ENCODE measurements at places on chromosomes 6 and 20.

GRCh38 chr20:8152183-8152582, 20.1 kb downstream of the PLCB1 start:
- no peak for DNase-seq

DNA sequence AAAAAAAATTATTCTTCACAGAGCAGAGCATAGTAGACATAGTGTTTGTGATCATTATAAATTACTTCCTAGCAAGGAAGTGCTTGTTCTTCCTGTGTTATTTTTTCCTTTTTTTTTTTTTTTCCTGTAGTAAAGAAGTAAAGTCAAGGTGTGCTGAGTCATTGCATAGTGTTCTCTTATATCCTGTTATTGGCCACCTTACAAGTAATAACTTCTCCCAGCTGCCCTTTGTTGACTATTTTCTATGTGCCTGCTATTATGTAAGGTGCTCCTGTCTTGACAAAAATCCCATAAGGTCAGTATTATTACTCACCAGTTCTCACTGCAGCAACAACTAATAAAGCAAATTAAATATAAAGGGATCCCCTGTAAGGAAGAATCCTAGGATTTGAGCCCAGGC, 195.3 kb downstream of the GJA1 start:
- no peak for DNase-seq

GRCh38 chr6:136611133-136611532, 60.9 kb upstream of the MAP7 start:
- DNase-seq = peak; percentile 29

GRCh38 chr20:38342216-38342615, 4.1 kb upstream of the LBP start:
- no peak for DNase-seq

DNA sequence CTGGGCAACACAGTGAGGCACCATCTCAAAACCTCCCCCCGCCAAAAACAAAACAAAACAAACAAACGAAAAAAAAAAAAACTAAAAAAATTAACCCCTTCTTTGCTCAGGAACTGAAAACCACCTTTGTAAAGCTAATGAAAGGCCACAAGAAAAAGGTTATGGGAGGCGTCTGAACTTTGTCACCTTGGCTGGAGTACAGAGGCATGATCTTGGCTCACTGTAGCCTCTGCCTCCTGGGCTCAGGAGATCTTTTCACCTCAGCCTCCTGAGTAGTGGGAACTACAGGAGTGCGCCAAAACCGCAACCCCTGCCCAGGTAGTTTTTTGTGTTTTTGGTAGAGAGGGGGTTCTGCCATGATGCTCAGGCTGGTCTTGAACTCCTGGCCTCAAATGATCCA, 337.9 kb downstream of the TBC1D32 start:
- DNase-seq = no peak

GRCh38 chr20:21501184-21501583, 12.7 kb downstream of the NKX2-2 start:
- DNase-seq = no peak

- no peak for DNase-seq
Observed at GRCh38 chr6:42200035-42200434, 5.3 kb upstream of the GUCA1B start.

DNA sequence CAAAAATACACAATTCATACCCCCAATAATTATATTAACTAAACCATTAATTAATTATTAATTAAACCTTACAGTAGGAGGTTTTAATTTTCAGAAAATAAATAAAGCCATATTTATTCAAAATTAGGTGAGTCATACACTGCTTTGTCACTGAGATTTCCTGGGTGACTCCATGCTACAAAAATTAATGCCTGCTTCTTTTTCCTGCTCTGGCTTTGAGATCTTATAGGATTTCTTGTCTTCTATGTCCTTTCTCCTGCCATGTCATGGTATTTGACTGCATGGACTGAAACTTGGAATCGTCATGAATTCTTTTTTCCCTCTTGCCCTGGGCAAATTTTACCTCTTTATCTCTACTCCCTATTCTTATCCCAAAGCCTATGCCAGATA, 133.2 kb downstream of the PHACTR1 start:
- DNase-seq = no peak

DNA sequence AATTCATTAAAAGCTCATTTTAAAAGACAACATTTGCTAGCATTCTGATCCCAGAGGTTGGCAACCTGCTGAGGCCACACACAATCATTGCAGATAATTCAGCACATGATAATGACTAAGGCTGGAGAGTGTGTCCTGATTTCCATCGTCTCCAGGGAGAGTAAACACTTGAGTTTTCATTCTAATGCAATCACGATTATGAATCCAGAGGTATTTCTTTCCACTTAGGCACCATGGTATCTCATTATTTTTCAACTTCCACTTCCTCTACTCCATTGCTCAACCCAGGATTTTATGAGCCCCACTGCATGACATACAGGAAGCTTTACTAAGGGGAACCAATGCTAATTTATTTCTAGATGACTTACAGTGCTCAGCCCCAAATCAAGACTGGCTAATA, 273.8 kb upstream of the AGPAT4 start:
- no peak for DNase-seq

- DNase-seq = no peak
Observed at GRCh38 chr6:75631859-75632635, 30.4 kb downstream of the SENP6 start.

DNA sequence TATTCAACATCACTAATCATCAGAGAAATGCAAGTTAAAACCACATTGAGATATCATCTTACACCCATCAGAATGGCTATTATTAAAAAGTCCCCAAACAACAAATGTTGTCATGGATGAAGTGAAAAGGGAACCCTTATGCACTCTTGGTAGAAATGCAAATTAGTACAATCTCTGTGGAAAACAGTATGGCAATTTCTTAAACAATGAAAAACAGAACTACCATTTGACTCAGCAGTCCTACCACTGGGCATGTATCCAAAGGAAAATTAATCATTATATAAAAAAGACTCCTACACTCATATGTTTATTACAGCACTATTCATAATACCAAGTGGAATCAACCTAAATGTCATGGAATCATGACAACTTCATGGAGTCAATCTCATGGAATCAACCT, 611.3 kb upstream of the GJE1 start:
- DNase-seq = no peak

DNA sequence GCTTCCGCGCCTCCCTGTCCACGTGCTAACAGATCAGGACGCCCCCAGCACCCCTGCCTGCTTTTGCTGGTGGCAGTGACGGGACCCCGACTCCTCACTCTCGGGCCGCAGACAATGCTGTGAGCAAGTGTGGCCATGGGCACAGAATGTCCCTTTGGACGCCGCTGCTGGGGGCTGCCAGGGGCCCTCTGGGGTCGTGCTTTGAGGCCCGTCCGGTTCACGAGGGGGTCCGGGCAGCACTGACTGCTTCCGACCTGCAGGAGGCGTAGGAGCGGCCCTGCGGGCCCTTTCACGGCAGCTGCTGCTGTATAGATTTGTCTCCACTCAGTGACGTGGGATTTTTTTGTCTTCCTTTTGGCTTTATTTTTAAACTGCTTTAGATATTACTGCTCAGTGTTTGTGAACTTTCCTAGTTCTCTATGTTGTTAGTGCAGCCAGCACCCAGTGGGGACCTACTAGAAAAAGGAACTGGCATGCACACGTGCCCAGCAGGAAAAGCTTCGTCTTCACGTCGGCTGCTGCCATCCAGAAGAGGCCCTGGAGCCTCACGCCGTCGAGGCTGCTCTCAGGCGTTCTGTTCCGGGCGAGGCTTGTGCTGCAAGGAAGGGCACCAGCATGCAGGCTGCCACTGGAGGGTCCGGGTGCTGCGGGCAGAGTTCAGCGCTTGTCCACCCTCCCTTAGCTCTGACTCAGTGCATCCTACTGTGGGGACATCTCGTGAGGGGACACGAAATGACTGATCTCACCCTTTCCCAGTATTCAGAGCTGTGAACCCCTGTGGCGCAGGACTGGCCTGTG, 21.7 kb downstream of the UCKL1 start:
- DNase-seq = no peak

- no peak for DNase-seq
Observed at GRCh38 chr6:124854338-124854922, 107.8 kb upstream of the RNF217 start.

- DNase-seq = no peak
Observed at GRCh38 chr6:131967948-131968347, 16.8 kb upstream of the CCN2 start.

GRCh38 chr6:14142063-14142450, 24.5 kb downstream of the CD83 start:
- DNase-seq = no peak

DNA sequence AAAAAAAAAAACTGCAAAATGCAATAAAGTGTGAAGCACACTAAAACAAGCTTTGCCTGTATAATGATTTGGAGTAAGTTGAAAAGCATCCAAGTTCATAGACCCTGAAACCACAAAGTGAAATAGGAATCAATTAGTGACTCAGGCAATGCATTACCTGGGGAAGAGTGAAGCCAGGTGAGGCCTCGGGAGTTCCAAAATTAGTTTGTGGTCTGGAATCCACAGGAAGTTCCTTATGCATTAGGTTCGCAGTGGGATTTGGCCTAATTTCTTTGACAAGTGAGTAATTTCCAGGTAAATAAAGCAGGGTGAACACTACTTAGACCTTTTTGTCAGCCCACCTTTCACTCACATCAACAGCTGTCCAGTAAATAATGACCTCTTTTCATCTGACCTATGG, 490.8 kb downstream of the CBLN4 start:
- no peak for DNase-seq

DNA sequence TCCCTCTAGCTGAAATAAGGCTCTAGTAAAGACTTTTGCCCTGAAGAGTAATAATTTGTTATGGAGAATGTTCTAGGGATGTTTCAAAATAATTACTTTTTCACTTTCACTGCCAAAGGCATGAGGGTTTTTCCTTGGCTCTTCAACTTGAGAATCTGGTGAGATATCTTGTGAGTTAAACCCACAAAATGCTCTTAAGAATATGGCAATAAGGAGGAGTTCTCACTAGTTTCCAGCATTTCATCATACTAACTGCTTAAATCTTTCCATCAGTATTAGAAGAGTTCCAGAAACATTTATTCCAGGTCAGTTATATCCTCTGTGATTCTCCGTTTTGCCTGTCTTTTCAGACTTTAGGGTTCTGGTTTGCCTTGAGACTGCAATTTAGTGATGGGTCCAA, 785.6 kb upstream of the GJE1 start:
- no peak for DNase-seq

- no peak for DNase-seq
Observed at GRCh38 chr6:159103396-159104162, 58.8 kb upstream of the TAGAP start.

- no peak for DNase-seq
Observed at GRCh38 chr6:157380458-157380778, 572 bp upstream of the ZDHHC14 start.

GRCh38 chr6:54094786-54095185, 16.5 kb upstream of the MLIP start:
- no peak for DNase-seq

GRCh38 chr6:122081921-122082320, 317.5 kb upstream of the HSF2 start:
- DNase-seq = no peak

GRCh38 chr6:106370639-106371038, 10.1 kb downstream of the CRYBG1 start:
- peak; percentile 44 for DNase-seq

- DNase-seq = no peak
Observed at GRCh38 chr6:134165561-134166201, 113.3 kb upstream of the SLC2A12 start.

DNA sequence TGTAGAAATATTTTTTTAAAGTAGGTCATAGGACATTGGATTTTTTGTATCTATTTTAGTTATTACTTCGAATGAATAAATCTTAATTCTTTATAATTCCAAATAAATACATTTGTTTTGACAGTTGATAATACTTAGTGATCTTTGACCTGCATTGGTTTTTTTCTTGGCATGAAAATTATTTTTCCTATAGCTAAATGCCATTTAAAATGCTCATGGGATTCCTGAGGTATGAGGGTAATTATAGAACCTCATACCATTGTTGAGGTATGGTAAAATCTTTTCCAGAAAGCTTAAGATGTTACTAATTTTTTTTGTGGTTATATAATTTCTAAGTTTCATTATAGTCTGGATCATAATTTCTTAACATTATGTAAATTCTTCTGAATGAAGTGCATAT, 8.3 kb downstream of the PM20D2 start:
- DNase-seq = no peak

- no peak for DNase-seq
Observed at GRCh38 chr6:30533460-30534294, 22.6 kb downstream of the GNL1 start.

DNA sequence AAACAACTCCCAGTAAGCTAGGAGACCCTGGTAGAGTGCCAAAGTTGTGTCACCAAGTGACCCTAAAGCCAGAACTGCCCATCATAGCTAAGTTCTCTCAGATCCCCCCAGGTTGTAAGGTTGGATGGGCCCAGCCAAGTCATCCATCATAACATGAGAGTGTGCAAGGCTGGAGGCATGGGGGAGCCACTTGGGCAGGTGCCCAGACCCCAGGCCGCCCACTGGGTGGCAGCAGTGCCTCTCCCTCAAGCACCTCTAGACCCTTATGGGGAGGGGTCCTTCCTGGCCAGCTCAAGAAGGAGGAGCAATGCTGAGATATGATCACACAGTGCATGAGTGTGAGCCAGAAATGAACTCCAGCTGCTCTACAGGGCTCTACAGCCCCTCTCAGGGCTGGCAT, 154.5 kb downstream of the MYLK4 start:
- no peak for DNase-seq

GRCh38 chr6:132752255-132752654, 5.4 kb downstream of the VNN2 start:
- DNase-seq = no peak

DNA sequence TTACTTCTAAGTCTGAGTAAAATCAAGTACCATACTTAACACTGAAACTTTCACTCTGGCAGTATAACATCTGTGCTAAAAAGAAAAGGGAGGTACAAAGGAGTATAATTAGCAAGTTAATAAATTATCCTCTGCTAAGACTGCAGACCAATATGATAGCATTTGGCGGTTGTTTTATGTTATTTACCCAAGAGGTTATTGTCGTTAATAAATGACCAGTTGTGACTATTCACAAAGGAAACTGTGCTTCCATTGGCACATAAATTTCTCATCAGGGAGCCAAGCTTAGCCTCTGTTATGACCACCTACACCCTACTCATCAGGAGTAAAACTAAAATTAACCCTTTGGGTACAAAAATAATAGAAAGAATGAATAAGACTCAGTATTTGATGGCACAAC, 86.5 kb downstream of the CRYBG1 start:
- no peak for DNase-seq

- no peak for DNase-seq
Observed at GRCh38 chr6:132719736-132720448, 6.0 kb upstream of the VNN1 start.

- peak; percentile 22 for DNase-seq
Observed at GRCh38 chr6:52929321-52930164, 20.0 kb upstream of the GSTA3 start.

GRCh38 chr6:148240461-148240840, 102.2 kb upstream of the SASH1 start:
- DNase-seq = no peak
